HuH-7 (cell line): ENCODE measurements at places on chromosomes 1 and 21.

DNA sequence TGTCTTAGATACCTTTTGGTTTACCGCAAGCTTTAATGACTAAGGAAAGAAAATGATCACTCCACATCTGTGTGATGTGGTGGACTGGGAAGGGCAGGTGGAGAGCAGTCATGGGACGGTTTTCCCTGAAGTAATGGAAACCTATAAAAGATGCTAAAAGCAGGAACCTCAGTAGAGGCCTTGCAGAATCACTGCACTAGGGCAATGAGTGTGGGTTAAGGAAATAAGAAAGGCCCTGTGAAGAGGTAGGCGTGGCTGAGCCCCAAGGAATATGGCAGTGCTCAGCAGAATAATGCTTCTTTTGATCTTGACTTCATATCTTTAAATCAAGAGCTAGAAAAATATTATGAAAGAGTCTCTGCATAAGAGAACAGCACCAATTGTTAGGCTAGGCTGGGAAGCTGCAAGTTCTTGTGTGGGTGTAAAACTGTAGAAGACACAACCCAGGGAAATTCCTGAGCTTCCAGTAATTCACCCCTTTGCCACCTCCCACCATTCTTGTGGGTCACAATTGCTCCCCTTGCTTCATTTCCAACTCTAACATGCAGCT, 49.9 kb downstream of the CLCA4 start:
- no peak for DNase-seq

GRCh38 chr1:87146538-87146937, 182.1 kb upstream of the LMO4 start:
- no peak for DNase-seq

DNA sequence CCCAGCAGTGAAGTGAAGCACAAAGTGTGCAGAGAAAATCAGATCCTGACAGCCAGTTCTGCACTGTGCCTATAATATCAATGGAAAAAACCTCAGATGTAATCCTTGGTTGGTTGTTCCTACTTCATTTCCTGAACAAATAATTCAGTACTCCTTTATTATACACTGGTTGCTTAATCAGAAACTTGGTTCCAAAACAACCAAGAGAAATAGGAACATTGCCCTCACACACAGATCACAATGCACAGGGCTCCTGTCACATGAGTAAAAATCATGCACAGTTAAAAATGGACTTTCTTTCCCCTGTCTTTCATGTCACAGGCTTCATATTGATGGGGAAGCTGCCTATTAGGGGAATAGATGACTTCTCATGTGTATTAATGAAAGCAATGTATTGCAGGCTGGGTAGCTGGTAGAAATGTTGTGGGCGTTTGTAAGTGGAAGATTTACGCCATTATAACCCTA, 9.7 kb downstream of the DNASE2B start:
- DNase-seq: no peak

DNA sequence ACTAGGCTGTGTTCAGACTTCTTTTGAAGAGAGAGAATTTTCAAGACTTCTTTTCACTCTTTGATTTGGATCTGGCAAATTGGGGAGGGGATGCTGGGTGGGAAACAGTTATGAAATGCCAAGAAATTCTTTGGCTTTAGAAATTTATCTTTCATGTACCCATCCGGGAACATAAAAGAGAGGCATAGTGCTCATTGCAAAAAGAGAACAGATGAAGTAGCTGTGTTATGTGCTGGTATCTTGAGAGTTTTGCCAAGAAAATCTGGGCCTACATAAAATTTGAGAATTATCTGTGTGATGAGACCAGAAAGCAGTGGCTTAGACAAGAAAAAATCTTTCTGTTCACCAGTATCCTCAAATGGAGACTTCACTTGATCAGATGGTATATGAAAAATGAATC, 4.3 kb downstream of the TMEM167B start:
- no peak for DNase-seq

DNA sequence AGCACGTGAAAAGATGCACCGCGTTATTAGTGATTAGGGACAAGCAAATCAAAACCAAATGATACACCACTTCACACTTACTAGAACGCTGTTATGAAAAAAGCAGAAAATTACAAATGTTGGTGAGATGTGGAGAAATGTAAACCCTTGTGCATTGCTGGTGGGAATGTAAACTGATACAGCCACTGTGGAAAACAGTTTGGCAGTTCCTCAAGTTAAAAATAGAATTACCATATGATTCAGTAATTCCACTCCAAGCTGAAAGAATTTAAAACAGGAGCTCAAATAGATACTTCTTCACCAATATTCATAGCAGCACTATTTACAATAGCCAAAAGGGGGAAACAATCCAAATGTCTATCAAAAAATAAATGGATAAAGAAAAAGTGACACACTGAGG, 10.3 kb upstream of the EVI5 start:
- DNase-seq: no peak

DNA sequence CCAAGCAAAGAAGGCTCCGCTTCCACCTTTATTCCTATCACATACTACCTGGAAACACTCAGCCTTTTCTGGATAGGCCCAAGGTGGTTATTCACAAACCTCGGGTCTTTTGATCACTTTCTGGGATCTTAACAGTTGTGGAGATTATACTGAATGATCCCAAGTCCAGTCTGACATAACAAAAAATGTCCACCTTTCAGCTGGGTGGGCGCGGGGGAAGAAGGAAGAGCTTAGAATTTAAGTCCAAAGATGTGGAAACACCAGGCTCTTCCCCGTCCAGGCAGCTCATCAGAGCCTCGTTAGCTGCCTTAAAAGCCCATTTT, 338 bp upstream of the C1orf53 start:
- DNase-seq: no peak
